ENCODE measurements at places on chromosomes 5 and 9.

DNA sequence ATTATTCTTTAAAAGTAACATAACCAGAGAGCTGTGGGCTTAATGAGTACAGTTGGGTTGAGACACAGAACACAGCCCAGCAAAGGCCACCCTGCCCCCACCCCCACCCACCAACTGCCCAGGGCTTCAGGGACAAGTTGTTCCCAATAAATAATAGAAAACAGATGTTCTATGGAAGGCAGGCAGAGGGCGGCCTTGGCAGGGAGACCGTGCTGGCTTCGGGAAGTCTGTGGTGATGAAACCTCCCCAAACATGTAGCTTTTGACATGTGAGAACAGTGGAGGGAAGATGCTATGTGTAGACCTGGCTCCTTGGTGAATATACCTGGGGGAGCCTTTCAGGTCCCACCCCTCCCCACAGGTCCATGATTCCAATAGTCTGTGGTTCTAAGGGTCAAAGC, 10.0 kb downstream of the TRAF1 start:
- no peak for DNase-seq

GRCh38 chr5:181283347-181283746, 22.4 kb upstream of the TRIM52 start:
- no peak for DNase-seq

DNA sequence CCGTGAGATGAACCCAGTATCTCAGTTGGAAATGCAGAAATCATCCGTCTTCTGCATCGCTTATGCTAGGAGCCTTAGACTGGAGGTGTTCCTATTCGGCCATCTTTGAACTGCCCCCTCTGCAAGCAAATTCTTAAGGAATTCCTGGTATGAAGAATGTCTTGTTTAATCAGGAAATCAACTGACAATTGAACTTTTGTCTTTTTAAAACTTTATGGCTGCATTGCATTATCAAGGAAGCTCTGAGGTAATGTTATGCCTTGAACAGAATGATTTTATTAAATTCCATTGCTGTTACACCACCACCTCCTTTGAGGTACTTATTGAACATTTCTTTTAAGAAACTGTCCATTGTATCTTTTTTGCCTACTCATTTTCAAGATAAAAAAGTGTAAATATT, 1915.7 kb upstream of the CDH9 start:
- DNase-seq = no peak

DNA sequence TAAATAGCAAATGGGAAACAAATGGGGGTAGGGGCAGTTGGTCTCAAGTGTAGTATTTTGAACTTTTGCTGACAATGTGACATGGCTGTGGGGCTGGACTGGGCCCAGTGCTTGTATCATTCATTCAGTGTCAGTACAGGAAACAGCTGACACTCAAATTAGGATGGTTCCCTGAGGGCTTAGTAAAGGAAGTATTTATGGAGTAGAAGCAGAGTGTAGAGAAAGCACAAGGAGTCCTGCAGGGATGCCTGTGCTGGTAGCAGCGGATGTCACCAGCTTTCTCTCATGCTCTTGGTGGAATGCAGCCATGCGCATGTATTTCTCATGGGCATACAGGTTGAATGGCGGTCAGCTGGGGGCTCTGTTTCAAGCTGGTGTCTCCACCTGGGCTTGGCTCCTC, 72.9 kb upstream of the SLC44A1 start:
- no peak for DNase-seq

GRCh38 chr5:64532212-64532611, 26.4 kb downstream of the RGS7BP start:
- no peak for DNase-seq

GRCh38 chr5:157859227-157859575, 256 bp upstream of the CLINT1 start:
- DNase-seq = no peak

DNA sequence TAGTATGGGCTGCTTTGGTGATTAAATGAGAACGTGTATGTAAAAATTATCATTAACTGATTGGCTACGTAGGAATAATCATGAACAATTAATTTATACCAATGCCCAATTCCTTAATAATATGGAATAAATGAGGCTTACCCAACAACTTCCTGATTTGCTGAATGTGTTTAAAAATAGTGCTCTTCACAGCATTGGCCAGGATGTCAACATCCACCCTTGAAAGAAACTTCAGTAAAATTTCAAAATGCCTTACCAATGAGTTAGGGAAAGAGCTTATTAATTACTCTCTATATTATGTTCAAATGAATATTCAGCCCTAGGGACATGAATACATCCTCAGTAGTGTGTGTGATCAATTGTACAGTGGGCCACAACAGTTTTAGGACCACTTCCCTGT, 401.4 kb downstream of the PSAT1 start:
- no peak for DNase-seq

GRCh38 chr9:73152543-73152844, 829 bp downstream of the ANXA1 start:
- DNase-seq = peak; percentile 42

DNA sequence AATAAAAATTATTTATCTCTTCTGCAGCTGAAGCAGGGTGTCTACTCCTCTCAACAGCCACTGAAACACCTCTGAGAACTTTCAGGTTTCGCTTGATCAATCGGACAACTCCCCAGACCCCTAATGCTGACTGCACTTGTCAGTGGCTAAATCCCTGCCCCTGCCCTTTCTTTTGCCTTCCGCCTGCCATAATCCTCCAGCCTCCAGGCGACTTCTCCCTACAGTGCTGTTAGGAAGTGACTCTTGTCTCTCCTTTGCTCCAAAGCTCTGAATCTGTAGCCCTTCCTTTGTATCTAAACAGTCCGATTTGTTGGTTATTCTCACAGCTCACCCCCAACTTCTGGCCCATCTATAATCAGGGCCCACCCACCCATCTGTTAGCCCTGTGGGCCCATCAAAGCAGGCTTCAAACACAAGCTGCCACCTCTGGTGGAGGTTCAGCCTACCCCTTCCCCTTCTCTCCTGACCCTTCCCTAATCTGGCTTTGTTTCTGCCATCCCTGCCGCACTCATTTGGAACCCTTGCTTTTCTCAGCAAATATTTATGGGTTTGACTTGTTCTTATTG, 53.7 kb upstream of the IFNK start:
- no peak for DNase-seq

DNA sequence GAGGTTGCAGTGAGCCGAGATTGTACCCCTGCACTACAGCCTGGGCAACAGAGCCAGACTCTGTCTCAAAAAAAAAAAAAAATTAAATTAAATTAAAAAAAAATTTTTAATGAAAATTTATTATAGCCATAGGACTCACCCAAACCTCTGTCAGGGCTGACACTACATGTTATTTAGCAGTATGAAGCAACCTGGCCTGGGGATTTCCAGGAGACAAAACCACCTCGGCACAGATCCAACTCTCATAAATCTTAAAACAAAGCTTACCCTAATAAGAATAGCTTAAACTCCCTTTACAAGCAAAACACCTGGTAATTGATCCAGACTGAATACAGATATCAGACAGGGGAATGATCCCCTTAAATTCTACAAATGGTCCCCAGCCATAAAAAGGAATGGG, 38.4 kb downstream of the PPP1R2B start:
- DNase-seq = no peak

All from GM04503 (cell line).